Right hindlimb (tissue), 1 donor: ENCODE measurements at places on chromosomes 3 and 15.

DNA sequence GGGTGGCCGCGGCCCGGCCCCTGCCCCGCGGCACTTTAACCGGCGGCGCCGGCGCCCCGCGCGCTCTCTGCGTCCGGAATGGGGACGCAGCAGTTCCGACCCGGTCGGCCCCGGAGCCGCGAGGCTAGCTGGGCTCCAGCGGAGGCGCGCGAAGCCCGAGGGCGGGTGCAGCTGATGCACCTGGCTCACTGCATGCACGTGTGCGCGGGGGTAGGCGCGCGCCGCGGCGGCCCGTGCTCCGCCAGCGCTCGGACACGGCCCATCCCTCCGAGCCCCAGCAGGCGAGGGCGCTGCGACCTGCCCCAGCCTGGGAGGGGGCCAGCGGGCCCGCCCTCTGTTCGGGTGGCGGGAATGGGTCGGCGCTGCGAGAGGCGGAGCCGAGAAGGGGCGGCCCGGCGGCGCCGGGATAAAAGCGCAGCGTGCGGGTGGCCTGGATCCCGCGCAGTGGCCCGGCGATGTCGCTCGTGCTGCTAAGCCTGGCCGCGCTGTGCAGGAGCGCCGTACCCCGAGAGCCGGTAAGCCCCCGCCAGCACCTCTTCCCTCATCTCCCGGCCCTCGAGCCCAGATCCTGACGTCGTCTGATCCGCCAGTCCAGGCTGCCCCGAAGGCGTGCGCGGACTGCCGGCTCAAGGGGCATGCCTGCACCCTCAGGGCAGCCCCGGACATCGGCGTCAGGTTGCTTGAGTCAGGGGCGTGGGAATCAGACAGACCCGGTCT, at the start of the genes CHDH and IL17RB:
Gene CHDH (minus strand): TSS at position 286 of the 717 bp plus-strand sequence. CDS start 22,411 bp downstream, outside the sequence.
Gene IL17RB (plus strand): TSS at position 435 of the 717 bp plus-strand sequence. CDS start 21 bp downstream, at position 456.
- peak; percentile 69 for DNase-seq

- no peak for DNase-seq
These were observed 64.5 kb downstream of the FLNB start for GRCh38 chr3:58072763-58073130.

- no peak for DNase-seq
These were observed 53.7 kb downstream of the CHSY1 start for GRCh38 chr15:101198031-101198575.

GRCh38 chr3:4406746-4407568, 60.1 kb downstream of the SUMF1 start:
- no peak for DNase-seq

DNA sequence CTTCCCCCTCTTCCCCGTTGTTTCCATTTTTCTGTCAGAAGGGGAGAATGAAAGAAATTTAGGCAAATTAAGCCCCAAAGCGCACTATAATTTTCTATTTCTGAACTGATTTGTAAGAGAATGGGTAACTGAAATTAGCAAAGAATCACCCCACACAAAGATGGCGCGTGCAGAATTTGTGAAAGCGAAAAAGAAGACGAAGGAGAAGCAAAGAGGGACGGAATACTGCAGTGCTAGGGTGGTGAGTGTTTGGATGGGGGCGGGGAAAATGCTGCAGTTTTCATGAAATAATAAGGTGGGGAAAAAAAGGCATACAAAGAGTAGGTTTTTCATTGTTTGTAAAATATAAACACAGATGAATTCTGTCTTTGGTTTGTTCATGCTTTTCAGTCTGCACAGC, 4.6 kb upstream of the CTNNB1 start:
- DNase-seq, result no peak

DNA sequence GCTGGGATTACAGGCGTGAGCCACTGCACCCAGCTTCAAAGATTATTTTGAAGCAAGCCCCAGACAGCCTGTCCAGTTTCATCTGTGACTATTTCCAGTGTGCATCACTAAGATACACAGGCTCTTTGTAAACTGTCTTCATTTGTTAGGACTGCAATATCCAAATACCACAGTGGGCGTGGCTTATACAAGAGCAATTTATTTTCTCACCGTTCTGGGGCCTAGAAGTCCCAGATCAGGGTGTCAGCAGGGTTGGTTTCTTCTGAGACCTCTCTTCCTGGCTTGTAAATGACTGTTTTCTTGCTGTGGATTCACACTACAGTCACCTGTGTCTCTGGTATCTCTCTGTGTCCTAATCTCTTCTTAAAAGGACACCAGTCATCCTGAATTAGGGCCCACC, 59.7 kb downstream of the RLBP1 start:
- DNase-seq, result no peak

DNA sequence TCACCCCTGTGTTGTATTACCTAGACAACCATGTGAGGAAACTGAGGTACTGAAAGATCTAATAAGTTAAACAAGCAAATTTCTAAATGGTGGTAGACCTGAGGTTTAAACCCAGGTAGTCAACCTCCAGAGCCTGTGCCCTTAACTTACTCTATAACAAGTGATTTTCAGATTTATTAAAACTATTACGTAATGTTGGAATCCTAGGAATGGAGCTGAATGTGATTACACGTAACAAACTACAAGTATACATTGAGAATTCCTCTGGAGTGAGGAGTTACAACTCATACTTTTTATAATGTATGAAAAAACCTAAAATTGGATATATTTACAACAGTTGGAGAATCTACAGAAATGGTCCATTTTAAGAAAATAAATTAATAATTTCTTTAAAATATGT, 18.0 kb downstream of the FAM98B start:
- DNase-seq, result no peak

DNA sequence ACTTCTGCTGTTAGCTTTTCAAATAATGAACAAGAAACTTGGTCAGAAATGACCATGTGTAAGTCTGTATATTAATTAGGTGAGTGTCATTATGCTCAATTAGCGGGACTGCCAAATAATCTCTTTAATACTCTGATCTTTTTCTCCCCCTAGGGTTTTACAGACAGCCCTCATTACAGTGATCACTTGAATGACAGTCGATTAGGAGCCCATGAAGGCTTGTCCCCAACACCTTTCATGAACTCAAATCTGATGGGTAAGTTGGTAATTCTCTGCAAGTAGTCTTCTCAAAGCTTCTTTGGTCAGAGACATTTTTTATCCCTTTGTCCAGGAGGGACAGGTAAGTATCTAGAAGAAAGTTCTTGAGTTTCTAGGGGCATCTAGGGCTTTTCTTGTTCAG, 173.2 kb downstream of the TCF12 start:
- no peak for DNase-seq

DNA sequence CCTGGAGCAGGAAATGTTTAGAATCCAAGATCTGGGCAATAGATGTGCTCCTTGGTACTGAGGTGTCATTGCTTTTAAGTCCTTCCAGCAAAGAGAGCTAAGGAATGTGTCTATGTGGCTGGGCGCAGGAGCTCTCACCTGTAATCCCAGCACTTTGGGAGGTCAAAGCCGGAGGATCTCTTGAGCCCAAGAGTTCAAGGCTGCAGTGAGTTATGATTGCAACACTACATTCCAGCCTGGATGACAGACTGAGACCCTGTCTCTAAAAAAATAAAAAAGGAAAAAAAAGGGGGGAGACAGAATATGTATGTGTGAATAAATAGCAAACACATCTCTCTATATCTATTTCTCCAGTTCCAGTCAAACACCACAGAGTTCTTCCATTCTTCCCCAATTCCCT, 4.3 kb upstream of the GPR62 start:
- no peak for DNase-seq

- DNase-seq, result no peak
These were observed 150.8 kb downstream of the MEGF11 start for GRCh38 chr15:66102563-66103292.

- DNase-seq, result no peak
These were observed 96.8 kb downstream of the ZNF385D start for GRCh38 chr3:21654241-21654640.

- DNase-seq, result no peak
These were observed 35.3 kb upstream of the PPP2R3A start for GRCh38 chr3:135930255-135930654.

DNA sequence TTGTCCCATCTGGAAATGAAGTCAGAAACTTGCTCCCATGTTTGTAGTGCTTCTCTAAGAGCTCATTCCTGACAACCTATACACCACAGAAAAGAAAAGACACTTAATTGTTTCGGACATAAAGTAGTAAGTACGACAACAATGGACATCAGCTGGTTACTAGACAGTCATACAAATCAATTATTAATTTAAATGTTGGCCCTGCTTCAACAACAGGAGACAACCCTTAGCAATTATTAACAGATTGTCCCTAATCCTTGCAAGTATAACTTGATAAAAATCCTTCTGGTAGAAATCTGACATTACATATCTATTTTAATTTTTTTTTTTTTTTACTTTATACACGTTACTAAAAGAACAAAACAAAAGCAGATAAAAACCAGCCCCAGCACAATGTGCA, 29.8 kb downstream of the ERICH6 start:
- DNase-seq, result no peak

DNA sequence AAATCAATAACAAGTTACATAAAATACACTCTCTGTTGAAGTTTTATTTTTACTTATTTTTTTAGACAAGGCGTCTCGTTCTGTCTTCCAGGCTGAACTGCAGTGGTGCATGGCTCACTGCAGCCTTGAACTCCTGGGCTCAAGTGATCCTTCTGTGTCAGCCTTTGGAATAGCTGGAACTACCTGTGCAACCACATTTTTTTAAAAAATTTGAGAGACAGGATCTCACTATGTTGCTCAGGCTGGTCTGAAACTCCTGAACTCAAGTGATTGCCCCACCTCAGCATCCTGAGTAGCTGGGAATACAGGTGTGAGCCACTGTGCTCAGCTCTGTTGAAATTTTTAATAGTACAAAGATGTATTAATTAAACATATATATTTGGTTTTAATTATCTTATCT, 614.3 kb upstream of the ARRDC4 start:
- DNase-seq, result no peak

DNA sequence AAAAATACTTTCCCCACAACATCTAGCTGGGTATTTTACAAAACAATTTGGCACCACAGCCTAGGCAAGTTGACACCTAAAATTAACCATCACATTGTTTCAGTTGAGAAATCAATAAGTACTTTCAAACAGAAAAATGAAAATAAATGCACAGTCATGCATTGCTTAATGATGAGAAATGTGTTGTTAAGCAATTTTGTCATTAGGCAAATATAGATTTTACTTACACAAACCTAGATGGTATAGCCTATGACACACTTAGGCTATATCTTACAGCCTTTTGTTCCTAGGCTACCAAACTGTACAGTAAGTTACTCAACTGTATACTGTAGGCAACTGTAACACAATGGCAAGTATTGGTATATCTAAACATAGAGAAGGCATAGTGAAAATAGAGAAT, 608.6 kb upstream of the BCHE start:
- no peak for DNase-seq

DNA sequence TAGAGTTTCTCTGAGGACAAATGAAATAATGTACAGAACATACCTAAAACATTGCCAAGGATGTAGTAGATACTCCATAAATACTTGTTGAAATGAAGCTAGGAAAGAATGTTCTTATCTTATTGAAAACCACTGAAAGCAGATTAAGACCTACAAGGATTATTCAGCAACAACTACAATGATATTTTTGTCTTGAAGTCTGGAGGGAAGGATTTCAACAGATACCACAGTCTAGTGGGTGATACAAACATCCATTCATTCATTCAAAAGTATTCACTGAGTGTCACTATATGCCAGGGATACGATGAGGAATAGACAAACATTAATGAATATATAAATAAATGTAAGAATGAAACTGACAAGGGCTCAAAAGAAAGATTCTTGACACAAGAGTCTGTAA, 74.7 kb upstream of the THBS1 start:
- DNase-seq, result no peak

GRCh38 chr3:46699676-46700523, 1.3 kb upstream of the TMIE start:
- DNase-seq, result no peak

DNA sequence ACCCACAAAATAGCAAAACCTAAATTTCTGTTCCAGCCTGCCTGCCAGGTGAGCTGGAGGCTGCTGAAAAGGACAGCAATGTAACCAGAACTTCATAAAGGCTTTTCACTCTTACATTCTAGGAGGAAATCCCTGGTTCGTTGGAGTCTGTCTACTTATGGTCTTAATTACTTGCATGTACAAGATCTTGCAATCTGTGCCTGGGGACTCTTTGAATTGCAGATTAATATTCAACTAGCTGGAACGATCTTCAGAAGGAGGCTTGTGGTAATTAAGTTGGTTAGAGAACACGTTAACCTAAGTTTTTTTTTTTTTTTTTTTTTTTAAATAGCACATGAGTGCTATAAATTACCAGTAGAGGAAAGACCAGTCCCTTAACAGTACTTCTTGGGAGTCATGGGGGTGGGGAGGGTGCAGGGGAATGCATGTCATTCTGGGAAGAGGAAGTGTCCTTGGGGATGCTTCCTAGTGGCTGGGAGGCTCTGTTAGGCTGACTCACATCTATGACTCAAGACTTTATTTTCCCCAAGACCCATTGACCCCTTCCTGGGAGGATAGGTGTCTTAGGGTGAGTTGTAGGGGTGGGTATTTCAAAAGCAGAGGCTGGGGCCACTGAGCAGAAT, 139.8 kb downstream of the RAB11A start:
- no peak for DNase-seq

DNA sequence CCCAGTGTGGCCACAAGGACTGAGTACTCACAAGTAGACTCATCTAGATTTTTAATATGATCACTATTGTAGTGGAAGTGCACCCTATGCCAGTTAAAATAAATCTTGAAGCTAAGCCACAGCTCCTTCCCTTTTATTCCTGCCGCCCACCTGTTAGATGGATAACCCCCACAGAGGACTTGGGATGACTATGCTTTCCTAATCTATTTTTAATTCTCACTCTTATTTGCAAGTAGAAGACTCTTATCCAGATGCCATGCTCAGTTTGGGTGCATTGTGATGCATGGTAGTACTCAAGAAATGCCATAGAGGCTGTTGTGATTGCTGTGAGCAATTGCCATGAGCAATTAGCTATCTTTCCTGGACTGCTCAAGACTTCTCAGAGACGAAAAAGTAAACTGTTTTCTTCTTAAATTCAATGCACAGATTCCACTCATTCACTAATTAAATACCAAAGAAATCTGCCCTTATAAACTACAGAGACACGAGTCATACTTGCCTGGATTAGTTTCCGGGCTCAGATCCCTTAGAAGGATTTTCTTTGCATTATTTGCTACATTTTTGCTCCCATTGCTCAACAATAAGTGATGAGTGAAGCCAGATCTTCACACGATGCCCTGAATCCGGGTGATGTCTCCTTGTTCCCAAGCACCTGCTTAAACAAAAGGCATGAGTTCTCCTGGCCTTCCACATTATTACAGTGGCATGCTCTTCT, 472.1 kb downstream of the SOX2 start:
- no peak for DNase-seq

DNA sequence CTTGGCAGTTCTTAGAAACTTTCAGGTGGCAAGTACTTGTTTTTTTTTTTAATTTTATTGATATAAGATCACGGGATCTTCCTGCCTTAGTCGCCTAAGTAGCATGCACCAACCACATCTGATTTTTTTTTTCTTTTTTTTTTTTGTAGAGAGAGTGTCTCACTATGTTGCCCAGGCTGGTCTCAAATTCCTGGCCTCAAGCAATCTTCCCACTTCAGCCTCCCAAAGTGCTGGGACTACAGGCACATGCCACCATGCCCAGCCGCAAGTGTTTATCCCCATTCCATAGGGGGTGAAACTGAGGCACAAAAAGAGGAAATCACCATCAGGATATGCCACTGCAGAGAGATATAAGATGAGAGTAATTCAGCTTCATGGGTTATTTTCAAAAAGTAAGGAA, 102.9 kb downstream of the IGF2BP2 start:
- no peak for DNase-seq
